Body of pancreas (tissue), 4 donors: ENCODE measurements at places on chromosomes 12 and 14. TPM values are rescaled to one million over a fixed set of nuclear protein-coding genes. Genes with fewer than 3 reads are reported as not detected.

Gene ZNF219
- total RNA-seq: 39.2 TPM

Gene NID2
- 37.6 TPM for total RNA-seq

Gene KLHL33
- total RNA-seq: 0.26 TPM

Gene GLIPR1L2
- not detected for total RNA-seq

Gene ZDHHC22
- total RNA-seq: not detected

Gene KRT73
- 1.3 TPM for total RNA-seq

DNA sequence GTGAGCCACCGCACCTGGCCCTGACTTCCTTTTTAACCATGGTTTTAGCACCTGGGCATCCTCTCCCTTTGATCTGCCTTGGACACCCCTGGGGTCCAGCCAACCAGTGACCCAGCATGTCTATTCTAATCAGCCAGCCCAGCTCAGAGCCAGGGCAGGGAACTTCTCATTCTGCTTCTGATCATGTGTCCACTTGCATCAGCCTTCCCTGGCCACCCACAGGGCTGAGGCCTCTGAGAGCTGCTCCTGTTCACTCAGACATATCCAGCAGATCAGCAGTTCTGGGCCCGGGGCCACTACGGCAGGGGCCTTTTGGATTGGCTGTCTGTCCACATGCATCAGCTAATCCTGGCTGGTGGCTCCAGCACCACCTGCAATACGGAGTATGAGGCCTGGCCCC lies 117.9 kb upstream of the MAP1LC3B2 start:
- no peak for DNase-seq
- no peaks in the 10 kb centered on the region for H3K36me3 ChIP-seq
- no peak overlapping the region for H3K4me3 ChIP-seq
- no peak overlapping the region for H3K27ac ChIP-seq
- H3K27me3 ChIP-seq: no peaks in the 10 kb centered on the region

DNA sequence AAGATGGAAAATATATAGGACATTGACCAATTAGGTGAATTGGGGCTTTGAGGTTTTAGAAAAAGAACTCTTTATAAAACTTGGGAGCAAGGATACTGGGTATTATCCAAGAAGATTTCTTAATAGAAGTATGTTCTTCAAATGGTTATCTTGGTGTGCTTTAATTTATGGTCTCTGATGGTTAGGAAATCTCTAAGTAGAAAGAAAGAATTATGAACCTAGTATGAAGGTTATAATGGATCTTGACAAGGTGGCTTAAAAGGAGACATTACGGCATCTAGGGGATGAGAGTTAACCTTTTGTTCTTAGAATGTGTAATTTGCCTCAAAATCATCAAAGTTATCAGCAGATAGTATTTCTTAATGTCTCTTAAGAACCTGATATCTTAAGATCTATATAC lies 210.4 kb upstream of the PRICKLE1 start:
- no peak for DNase-seq
- no peak overlapping the region for H3K4me3 ChIP-seq
- H3K36me3 ChIP-seq: no peaks in the 10 kb centered on the region
- H3K27me3 ChIP-seq: no peaks in the 10 kb centered on the region
- no peak overlapping the region for H3K27ac ChIP-seq
- H3K4me1 ChIP-seq: no peaks in the 10 kb centered on the region

GRCh38 chr12:107129315-107129930 lies 36.1 kb upstream of the CRY1 start:
- no peak overlapping the region for H3K4me3 ChIP-seq
- no peaks in the 10 kb centered on the region for H3K27me3 ChIP-seq
- no peak for DNase-seq

GRCh38 chr14:100066962-100067361 lies 1.7 kb downstream of the EVL start:
- no peak for DNase-seq
- no peaks in the 10 kb centered on the region for H3K4me1 ChIP-seq
- no peaks in the 10 kb centered on the region for H3K27me3 ChIP-seq
- H3K36me3 ChIP-seq: no peaks in the 10 kb centered on the region
- no peak overlapping the region for H3K4me3 ChIP-seq

- no peaks in the 10 kb centered on the region for H3K36me3 ChIP-seq
- no peaks in the 10 kb centered on the region for H3K27me3 ChIP-seq
- H3K4me1 ChIP-seq: no peaks in the 10 kb centered on the region
- DNase-seq: no peak
- H3K4me3 ChIP-seq: no peak overlapping the region
Observed at GRCh38 chr12:123828120-123828519, 66.0 kb downstream of the DNAH10 start.

DNA sequence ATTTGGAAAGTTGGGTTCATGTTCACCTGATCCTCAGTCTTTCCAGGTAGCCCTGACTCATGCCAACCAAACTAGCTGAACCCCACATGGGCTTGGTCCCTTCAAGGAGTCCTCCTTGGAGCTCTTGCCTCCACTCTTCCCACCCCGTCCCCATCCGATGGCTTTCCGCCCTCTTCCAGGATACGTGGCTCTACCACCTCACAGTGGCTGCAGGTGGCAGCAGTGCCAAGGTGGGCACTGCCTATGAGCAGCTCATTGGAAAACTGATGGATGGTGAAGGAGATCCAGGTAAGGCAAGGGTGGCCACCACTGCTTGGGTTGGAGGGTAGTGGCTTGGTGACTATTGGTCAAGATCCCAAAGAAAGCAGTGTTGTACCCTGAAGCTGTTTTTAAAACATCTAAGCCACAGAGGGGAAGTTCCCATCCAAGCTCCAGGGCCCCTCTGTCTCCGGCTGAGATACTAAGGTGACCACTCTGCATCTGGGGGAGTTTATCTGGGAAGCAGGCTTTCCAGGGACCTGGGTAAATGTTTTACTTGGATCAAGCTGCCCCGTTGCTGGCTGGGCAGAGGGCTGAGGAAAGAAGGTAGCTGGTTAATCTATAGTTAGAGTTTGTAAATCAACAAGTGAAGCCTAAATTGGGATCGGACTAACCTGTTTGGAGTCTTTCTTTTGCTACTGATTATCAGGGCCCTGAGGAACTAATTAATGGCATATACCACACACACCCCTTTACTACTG lies 23.7 kb downstream of the PIGH start:
- H3K36me3 ChIP-seq: peaks cover 12% of the 10 kb centered on the region
- H3K4me3 ChIP-seq: no peak overlapping the region
- H3K4me1 ChIP-seq: peaks cover 18% of the 10 kb centered on the region
- H3K27me3 ChIP-seq: no peaks in the 10 kb centered on the region
- DNase-seq: no peak

DNA sequence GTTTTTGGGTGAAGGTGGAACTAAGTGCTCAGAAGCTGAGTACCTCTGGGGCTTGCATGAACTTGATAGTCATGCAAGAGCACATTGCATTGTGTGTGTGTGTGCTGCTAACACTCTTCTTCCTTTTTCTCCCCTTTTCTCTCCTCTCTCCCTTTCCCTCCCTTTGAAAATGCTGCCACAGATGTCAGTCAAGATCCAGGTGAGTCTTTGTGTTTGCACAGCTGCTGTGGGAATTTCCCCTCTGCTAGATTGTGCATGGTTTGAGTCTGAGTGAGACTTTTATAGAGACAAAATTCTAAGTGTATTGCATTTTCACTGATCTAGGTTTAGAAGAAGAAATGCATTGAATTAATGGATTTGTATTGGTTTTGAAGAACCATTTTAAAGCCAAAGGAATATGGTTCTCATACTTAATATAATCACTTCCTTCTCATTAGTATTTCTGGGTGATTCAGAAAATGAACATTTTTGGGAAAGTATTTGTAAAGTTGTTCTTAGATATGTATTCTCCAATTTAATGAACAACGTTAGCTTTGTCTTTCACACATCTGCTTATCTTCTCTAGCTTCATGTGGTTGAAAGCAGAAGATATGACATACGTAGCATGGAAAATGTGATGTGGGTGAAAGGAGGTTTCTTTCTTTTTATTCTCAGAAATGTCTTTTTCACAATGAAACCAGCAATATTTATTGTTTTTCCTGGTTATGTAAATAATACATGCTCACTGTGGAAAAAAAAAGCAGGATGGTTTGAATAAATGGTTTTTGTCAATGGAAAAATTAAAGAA lies 108.5 kb downstream of the NRXN3 start:
- no peak for DNase-seq
- no peak overlapping the region for H3K27ac ChIP-seq
- H3K4me3 ChIP-seq: no peak overlapping the region
- H3K27me3 ChIP-seq: no peaks in the 10 kb centered on the region
- no peaks in the 10 kb centered on the region for H3K36me3 ChIP-seq

GRCh38 chr12:51246254-51246853 lies 7.7 kb downstream of the DAZAP2 start:
- no peak overlapping the region for H3K4me3 ChIP-seq
- H3K36me3 ChIP-seq: peaks cover 4% of the 10 kb centered on the region
- H3K27ac ChIP-seq: no peak overlapping the region
- H3K27me3 ChIP-seq: no peaks in the 10 kb centered on the region

GRCh38 chr12:38555620-38556591 lies 239.3 kb downstream of the ALG10B start:
- no peaks in the 10 kb centered on the region for H3K4me1 ChIP-seq
- no peaks in the 10 kb centered on the region for H3K27me3 ChIP-seq
- H3K36me3 ChIP-seq: no peaks in the 10 kb centered on the region
- no peak overlapping the region for H3K4me3 ChIP-seq
- no peak overlapping the region for H3K27ac ChIP-seq

GRCh38 chr14:94769391-94770250 lies at the start of gene GSC:
Gene GSC (minus strand): TSS chr14:94770113. CDS start chr14:94770015, 98 bp downstream.
- H3K27ac ChIP-seq: peak within 1 kb of the TSS; percentile 35
- DNase-seq: peak; percentile 67
- H3K4me3 ChIP-seq: peak within 1 kb of the TSS; percentile 30

DNA sequence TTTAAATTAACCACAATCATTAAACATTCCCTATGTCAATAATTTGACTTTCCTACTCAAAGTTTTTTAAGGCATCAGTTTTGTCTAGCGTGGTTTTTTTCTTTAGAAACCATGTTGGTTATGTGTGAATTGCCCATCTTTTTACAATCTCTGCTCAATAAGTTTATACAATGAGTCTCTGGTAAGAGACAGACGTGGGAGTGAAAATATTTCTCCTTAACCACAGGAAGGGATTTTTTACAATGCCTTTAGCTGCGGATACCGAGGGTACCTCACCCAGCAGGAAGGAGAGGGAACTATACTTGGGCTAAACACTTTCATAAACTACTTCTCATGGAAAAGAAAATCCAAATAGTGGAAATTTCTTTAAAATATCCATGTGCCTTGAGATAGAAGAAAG lies 191.4 kb upstream of the BCL2L14 start:
- H3K36me3 ChIP-seq: no peaks in the 10 kb centered on the region
- no peak for DNase-seq
- H3K27ac ChIP-seq: no peak overlapping the region
- H3K4me1 ChIP-seq: peaks cover 42% of the 10 kb centered on the region
- H3K4me3 ChIP-seq: no peak overlapping the region
- H3K27me3 ChIP-seq: no peaks in the 10 kb centered on the region

DNA sequence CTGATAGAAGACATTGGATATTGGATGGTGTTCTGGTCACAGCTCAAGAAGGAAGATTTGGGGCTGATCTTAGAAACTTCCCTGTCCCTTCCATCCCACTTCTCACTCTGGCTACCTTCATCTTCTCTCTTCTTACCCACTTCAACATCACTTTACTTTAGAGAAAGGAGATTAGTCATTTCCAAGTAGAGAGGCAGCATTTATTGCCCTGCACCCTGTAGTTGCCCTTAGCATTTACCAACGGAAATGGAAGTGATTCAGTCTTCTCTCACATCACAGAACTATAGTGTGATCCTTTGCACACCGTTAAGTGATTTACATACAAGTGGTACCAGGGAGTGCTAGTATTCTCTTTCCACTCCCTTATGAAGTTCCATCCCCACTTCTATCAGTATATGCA lies 52.4 kb downstream of the PHLDA1 start:
- peaks cover 54% of the 10 kb centered on the region for H3K4me1 ChIP-seq
- no peaks in the 10 kb centered on the region for H3K36me3 ChIP-seq
- no peak for DNase-seq
- no peak overlapping the region for H3K4me3 ChIP-seq

- H3K27me3 ChIP-seq: no peaks in the 10 kb centered on the region
- no peak overlapping the region for H3K27ac ChIP-seq
- peaks cover 4% of the 10 kb centered on the region for H3K4me1 ChIP-seq
- H3K36me3 ChIP-seq: no peaks in the 10 kb centered on the region
- no peak overlapping the region for H3K4me3 ChIP-seq
Observed at GRCh38 chr14:75303381-75303789, 24.8 kb downstream of the FOS start.

- peaks cover 13% of the 10 kb centered on the region for H3K4me1 ChIP-seq
- no peaks in the 10 kb centered on the region for H3K27me3 ChIP-seq
- no peak overlapping the region for H3K4me3 ChIP-seq
- no peaks in the 10 kb centered on the region for H3K36me3 ChIP-seq
Observed at GRCh38 chr12:104282109-104282508, 21.4 kb upstream of the EID3 start.

GRCh38 chr12:32134101-32134888 lies 27.6 kb downstream of the BICD1 start:
- no peak overlapping the region for H3K4me3 ChIP-seq
- no peak for DNase-seq
- no peaks in the 10 kb centered on the region for H3K27me3 ChIP-seq

- no peaks in the 10 kb centered on the region for H3K27me3 ChIP-seq
- H3K4me3 ChIP-seq: no peak overlapping the region
- no peak overlapping the region for H3K27ac ChIP-seq
- H3K4me1 ChIP-seq: no peaks in the 10 kb centered on the region
- no peak for DNase-seq
Observed at GRCh38 chr12:17592472-17592871, 497.5 kb downstream of the RERGL start.

- no peaks in the 10 kb centered on the region for H3K36me3 ChIP-seq
- H3K4me3 ChIP-seq: no peak overlapping the region
- no peaks in the 10 kb centered on the region for H3K27me3 ChIP-seq
Observed at GRCh38 chr12:56763753-56764657, 881 bp downstream of the HSD17B6 start.

- no peak overlapping the region for H3K4me3 ChIP-seq
- no peak overlapping the region for H3K27ac ChIP-seq
- DNase-seq: no peak
- no peaks in the 10 kb centered on the region for H3K36me3 ChIP-seq
- no peaks in the 10 kb centered on the region for H3K27me3 ChIP-seq
Observed at GRCh38 chr12:101557094-101557493, 37.7 kb upstream of the MYBPC1 start.

DNA sequence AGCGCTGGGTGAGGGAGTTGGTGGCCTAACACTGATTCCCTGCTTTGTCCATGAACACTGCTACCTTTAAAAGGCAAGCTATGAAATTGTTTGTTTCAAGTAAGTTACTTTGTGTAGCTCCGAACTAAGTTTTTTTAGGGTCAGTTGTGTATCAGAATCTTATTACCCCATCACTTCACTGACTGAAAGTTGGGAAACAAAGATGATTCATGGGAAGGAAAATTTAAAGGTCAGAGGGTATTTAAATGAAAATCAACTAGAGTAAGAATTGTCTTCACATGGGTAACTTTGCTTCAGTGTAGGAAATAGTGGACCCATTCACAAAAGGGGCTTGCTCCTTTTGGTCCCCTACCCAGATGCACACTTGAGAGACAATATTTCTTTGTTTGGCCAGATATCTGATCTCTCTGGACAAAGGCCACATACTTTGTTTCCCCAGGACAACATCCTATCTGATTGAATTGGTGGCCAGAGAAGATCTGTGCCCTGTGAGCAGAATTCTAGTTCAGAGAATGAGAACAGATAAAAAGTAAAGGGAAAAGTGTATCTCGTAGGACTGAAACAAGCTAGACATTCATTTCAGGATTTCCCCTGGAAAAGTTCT lies 53.5 kb downstream of the RAB35 start:
- no peaks in the 10 kb centered on the region for H3K36me3 ChIP-seq
- no peak for DNase-seq
- no peak overlapping the region for H3K4me3 ChIP-seq
- H3K27ac ChIP-seq: no peak overlapping the region
- H3K4me1 ChIP-seq: no peaks in the 10 kb centered on the region
